ENCODE measurements at places on chromosomes 11 and 22.

- no peak for DNase-seq
These were observed 110.7 kb upstream of the VPREB1 start for GRCh38 chr22:22133910-22134309.

DNA sequence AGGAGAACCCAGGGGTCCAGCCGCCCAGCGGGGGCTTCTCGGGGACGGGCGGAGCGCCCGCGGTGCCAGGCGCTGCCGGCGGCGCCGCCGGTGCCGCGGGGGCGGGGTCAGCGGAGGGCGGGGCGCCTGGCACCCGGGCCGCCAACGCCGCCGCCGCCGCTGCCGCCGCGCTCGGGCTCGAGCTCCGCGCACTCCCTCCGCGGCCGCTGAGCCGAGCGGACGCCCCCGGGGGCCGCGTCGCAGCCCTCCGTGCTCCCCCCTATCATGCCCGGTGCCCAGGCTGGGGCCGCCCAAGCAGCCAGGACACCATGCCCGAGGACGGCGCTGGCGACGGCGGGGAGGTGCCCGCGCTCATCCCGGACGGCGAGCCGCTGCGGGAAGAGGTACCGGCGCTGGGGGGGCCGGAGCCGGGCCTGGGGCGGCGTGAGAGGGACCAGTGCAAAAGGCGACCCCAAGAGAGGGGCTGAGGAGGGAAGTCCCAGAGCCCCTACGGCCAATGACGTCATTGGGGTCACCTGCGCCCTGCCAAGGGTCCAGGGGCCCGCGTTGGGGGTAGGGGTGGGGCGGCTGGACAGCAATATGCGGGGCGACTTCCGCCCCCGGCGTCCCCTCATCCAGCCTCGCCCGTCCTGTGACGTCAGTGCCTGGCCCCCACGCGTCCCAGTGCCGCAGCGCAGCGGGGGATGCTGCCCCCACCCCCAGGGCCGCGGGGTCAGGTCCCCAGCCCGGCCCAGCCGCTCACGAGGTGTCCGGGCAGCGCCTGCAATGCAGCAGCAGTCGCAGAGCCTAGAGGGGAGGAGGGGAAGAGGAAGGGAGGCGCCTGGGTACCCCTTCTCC lies at the start of gene TMEM151A:
Gene TMEM151A (plus strand): TSS at position 189 of the 837 bp plus-strand sequence. CDS start 120 bp downstream, at position 309.
- DNase-seq = peak; percentile 26

- DNase-seq = no peak
These were observed 75.9 kb upstream of the NUP50 start for GRCh38 chr22:45087802-45088201.

DNA sequence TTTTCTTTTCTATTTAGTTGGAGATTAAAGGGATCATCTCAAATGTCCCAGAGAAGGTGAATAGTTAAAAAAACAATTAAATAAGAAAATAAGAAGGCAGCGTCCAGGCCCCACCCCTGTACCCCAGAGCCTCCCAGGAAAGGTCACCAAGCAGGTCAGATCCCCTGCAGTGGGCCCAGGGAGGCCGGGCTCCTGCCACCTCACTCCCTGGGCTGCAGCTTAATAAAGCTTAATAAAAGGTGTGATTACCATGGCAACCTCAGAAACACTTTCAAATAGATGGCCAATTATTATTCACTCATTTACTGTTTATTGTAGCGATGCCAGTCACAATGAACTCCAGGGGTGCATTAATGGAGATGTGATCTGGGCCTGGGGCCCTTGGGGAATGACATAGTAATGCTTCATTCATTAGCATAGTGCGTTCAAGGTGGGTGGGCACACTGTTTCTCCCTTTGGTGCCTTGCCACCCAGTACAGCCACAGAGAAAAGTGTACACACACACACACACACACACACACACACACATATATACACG lies 386.2 kb downstream of the CADM1 start:
- no peak for DNase-seq

GRCh38 chr11:21144531-21144930 lies 475.1 kb downstream of the NELL1 start:
- DNase-seq = no peak

DNA sequence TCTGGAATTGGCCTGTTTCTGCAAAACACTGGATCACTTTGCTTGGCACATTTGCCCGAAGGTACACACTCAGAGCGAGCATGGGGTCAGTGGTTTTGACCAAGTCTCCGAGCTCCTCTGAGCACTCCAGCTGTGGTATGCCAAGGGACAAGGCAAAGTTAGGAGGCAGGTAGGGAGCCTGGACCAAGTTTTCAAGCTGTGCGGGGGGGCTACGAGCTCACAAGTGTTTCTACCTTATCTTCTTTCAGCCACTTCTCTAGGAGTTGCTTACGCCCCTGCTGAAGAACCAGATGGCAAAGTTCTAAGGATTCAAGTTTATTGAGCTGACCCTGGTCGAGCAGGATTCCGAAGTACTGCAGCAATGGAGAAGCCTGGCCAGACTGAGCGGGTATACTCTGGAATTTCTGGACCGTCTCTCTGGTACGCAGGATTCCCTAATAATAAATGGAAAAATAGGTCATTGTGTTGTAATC lies 54.7 kb upstream of the SLC25A1 start:
- no peak for DNase-seq

DNA sequence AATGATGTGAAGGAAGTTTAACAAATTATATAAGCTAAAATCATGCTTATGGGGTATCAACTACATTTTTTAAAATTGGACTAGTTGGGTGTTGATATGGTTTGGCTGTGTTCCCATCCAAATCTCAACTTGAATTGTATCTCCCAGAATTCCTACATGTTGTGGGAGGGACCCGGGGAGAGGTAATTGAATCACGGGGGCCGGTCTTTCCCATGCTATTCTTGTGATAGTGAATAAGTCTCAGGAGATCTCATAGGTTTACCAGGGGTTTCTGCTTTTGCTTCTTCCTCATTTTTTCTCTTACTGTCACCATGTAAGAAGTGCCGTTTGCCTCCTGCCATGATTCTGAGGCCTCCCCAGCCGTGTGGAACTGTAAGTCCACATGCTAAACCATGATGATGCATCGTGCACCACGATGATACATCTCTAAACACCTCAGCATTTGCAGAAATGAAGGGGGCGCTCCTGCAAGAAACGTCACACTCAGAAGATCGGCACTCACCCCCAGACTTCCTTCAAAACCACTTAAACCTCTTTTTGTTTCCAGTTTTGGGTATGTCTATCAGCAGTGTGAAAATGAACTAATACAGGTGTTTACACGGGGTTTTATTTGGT lies 340.0 kb downstream of the SHANK2 start:
- DNase-seq = no peak

DNA sequence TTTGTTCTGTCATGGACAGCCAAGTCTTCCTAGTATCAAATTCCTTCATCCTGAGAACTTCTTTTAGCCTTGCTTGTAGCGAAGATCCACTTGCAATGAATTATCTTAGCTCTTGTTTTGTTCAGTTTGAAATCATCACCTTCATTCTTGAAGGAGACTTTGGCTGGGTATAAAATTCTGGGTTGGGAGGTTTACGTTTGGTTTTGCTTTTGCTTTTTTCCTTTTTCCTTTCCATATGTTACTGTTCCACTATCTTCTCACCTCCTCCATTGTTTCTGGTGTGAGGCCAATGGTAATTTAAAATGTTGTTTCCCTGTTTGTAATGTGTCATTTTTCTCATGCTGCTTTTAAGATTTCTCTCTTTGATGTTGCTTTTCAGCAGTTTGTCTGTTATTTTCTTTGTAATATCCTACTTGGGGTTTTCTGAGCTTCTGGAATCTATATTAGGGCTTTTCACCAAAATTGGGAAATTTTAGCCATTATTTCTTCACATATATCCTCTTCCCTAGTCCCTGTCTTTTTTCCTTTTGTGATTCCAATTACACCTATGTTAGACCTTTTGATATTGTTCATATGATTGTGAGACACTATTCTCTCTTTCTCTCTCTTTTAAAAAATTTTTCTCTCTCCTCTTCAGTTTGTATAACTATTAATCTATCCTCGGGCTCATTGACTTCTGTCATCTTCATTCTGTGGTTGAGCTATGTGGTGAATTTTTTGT lies 172.7 kb downstream of the EFCAB6 start:
- no peak for DNase-seq

DNA sequence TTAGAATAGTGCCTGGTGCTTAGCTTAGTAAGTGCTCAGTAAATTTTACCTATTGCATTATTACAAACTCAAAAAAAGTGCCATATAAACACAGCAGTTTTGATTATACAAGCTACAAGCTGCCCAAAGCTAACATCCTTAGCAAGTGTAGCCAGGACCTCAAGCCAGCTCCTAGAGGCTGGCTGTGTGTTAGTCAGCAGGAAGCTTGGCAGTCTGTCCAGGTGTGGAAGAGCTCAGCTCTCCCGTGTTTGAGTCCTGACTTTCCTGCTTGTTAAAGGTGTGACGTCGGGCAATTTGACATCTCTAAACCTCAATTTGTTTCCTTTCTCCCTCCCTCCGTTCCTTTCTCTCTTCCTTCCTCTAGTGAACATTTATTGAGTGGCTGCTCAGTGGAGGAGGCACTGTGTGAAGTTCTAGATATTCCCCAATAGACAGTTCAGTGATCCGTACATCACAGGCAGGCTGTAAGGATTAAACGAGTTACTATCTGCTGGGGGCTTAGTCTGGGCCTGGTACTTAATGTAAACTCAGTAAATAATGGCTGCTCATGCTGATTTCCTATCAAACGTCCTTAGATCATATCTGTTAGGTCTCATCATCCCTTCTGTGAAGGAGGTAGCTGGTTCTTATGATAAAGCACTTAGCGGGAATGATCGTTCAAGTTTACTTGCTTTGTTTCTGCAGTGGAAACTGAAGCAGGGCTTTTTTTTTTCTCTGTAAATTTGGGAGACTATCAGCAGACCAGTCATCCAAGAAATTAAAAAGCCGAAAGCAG lies 68.7 kb downstream of the PRR5L start:
- no peak for DNase-seq

DNA sequence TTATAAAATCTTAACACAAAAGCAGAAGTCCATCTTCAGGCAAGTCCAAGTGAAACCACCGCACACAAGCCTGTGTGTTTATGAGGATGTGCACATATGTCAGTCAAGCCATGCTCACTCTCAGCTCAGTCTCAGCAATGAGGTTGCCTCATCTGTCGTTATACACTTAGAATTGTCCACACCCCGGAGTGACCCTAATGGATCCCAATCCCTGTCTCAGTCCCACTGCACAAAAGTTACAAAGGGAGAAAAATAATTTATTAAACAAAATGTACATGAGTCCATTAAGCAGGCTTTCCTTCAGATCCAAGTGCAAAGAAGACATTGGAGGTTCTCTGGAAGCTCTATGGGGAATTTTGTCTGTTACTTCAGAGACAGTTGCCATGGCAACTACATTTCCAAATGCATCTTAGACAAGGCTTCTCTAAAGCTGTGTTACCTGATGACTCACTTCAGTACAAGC lies 24.4 kb downstream of the OR8B12 start:
- DNase-seq = no peak

- DNase-seq = no peak
These were observed 9.8 kb downstream of the CSF2RB start for GRCh38 chr22:36923131-36923788.

- DNase-seq = no peak
These were observed 5.4 kb upstream of the CRTAM start for GRCh38 chr11:122832721-122833470.

DNA sequence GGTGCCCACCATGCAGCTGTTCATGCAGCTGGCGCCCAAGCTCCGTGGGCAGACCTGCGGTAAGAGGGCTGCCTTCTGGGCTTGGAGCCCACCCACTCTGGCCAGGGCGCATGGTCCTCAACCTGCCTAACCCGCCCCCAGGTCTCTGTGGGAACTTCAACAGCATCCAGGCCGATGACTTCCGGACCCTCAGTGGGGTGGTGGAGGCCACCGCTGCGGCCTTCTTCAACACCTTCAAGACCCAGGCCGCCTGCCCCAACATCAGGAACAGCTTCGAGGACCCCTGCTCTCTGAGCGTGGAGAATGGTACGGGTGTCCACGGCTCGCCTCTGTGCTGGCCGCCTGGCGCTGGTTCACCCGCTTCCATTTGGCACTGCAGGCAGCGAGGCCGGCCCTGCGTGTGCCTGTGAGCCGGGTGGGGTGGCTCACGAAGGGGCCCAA lies 11.0 kb downstream of the MUC5AC start:
- DNase-seq = no peak

DNA sequence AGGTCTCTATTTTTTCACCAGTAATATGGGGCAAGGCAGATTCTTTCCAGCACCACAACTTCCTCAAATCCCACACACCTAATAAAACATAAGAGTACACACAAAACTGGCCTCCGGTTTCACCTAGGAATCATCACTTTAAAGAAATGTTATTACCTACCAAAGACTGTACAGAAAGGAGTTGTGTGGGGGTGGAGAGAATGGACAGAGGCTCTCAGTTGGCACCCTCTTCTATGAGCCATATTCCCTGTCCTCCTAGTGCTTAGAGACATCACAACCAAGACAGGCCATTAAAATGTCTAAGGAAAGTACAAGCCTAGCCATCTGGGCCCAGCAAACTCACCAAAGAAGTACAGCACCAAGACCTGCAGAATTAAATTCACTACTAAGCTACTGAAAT lies 56.1 kb downstream of the RBFOX2 start:
- DNase-seq = no peak

- DNase-seq = no peak
These were observed 85.8 kb upstream of the E2F8 start for GRCh38 chr11:19326499-19326898.

DNA sequence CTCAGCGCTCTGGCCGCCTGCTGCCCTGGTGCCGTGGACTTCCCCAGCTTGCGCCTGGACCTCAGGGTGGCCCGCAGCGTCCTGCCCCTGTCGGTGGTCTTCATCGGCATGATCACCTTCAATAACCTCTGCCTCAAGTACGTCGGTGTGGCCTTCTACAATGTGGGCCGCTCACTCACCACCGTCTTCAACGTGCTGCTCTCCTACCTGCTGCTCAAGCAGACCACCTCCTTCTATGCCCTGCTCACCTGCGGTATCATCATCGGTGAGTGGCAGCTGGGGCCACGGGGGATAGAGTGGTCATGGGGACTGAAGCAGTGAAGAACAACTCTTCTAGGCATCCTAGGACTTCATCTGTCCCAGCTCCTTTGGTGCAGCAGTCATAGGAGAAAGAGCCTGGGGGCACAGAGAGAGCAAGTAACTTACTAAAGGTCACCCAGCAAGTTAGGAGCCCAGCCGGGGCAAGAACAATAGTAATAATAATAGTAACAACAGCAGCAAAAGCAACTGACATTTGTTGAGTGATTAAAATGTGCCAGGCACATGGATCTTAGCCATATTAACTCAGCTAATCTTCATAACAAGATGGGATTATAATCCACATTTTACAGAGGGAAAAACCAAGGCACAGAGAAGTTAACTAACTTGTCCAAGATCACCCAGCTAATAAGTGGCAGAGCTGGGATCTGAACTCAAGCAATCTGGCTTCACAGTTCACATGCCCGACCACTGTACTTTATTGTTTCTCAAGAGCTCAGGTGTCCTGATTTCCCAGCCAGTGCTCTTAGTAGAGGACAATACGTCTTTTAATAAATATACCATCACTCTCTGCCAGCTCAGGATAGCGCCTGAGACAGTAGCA lies 1.4 kb downstream of the SLC35C1 start:
- no peak for DNase-seq

GRCh38 chr11:126929179-126930061 lies 71.2 kb downstream of the KIRREL3 start:
- no peak for DNase-seq

- DNase-seq = no peak
These were observed 6.6 kb upstream of the CDC42BPG start for GRCh38 chr11:64850979-64851567.
